ENCODE measurements at places on chromosomes 12 and 14. TPM values are rescaled to one million over a fixed set of nuclear protein-coding genes. Genes with fewer than 3 reads are reported as not detected.
A peak's percentile ranks its signal among the peaks of the same experiment; 100 is the strongest.

- no peak for DNase-seq
Measured at GRCh38 chr12:12628013-12628412, 16.3 kb downstream of the CREBL2 start.

DNA sequence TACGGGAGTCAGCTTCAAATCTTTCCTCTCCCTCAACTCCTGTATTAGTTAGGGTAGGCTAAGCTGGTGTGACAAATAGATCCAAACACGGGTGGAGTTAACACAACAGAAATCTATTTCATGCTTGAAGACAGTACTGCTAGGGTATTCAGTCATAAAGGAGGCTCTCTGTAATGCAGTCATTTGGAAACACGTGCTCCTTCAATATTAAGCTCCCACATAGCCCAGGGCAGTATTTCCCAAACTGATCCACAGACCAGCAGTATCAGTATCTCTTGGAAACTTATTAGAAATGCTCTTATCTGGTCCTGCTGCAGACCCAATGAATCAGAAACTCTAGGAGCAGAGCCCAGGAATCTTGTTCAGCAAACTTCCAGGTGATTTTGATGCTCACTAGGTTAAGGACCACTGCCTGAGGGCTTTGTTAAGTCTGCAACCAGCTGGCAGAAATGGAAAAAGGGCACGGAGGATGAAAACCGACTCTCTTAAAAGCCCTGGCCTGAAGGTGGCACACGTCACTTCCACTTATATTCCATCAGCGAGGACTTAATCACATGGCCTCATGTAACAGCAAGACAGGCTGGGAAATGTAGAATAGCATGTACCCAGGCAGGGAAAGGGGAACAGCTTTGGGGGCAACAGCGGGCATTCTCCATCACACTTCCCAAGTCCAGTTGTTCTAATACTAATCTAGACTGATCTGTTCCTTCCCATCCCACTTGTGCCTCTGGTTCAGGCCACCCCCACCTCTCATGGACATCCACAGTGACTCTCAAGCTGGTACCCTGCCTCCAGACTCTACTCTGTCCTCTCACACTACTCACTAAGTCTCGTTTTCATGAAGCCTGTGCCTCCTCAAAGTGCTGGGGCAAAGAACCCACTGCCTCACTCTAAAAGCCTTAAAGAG is 38.2 kb upstream of the RIC8B start:
- DNase-seq, result no peak

DNA sequence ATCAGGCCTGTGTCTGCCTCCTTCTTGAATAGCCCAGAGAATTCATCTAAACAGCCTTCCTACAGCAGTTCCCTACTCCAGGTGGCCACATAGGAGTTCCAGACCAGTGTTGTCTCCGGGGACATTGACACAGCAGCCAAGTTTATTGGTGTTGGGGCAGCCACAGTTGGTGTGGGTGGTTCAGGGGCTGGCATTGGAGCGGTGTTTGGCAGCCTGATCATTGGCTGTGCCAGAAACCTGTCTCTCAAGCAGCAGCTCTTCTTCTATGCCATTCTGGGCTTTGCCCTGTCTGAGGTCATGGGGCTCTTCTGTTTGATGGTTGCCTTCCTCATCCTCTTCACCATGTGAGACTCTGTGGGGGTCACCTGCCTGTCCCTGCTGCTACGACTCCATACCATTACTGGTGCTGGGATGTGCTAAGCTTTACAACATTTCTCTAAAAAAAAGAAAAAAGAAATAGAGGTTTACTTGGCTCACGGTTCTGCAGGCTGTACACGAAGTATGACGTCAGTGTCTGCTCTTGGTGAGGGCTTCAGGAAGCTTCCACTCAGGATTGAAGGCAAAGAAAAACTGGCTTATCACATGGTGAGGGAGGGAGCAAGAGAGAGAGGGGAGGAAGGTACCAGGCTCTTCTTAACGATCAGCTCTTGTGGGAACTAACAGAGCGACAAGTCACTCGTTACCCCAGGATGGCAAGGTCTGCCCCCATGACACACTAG is 57.5 kb downstream of the CHST11 start:
- no peak for DNase-seq

DNA sequence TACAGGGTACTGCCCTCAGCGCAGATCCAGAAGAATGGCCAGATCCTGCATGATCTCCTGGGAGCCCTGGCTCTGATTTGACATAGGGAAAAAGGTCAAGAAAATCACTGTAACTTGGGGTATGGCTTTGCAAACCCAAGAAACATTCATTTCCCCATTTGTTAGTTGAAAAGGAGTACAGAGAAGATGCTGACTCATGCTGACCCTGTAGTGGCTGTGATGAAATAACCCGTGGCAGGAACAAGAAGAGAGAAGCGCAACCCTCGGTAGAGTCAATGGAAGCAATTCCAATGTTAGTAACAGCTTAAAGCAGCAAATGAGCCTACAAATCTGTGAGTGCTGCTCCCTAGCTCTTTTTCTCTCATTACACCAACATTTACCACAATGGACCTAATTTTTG is 281.6 kb upstream of the NPAS3 start:
- peak; percentile 34 for DNase-seq

Gene IL31
- total RNA-seq, result not detected

Gene RNASE1
- 227 TPM for total RNA-seq

Gene BHLHE41
- total RNA-seq, result 7.9 TPM

GRCh38 chr14:90669731-90670130 is 146.5 kb downstream of the TTC7B start:
- DNase-seq, result no peak

Gene GPR84
- 2.9 TPM for total RNA-seq

Gene SRRM4
- 0.96 TPM for total RNA-seq

GRCh38 chr14:75176142-75176820 is at the start of gene TMED10:
Gene TMED10 (minus strand): TSS chr14:75176612. CDS start chr14:75176579, 33 bp downstream.
- DNase-seq, result peak; percentile 96

Gene KRT71
- not detected for total RNA-seq

- DNase-seq, result no peak
Measured at GRCh38 chr14:95696741-95697140, 10.5 kb downstream of the TCL1B start.

Gene RIN3
- 15.2 TPM for total RNA-seq

- no peak for DNase-seq
Measured at GRCh38 chr12:59344224-59344623, 251.6 kb upstream of the SLC16A7 start.

DNA sequence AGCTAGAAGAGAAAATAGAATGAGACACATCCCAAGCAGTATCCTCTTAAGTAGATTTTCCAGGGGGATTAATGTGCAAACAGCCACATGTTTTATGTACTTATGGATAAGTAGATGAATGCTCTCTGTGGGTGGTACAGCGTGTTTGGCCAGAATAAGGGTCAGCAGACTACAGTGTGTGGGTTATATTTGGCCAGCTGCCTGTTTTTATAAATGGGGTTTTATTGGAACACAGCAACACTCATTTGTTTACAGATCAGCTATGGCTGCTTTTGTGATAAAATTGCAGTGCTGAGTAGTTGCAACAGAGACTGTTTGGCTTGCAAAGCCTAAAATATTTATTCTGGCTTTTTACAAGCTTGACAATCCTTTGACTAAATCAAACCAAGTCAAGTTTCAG is 780.2 kb upstream of the SEL1L start:
- peak; percentile 46 for DNase-seq

- no peak for DNase-seq
Measured at GRCh38 chr12:58097741-58098140, 156.4 kb downstream of the ATP23 start.

Gene BLOC1S1
- total RNA-seq, result 67.4 TPM

Gene NR4A1
- total RNA-seq, result 26.5 TPM

Gene FLRT2
- 59.2 TPM for total RNA-seq

DNA sequence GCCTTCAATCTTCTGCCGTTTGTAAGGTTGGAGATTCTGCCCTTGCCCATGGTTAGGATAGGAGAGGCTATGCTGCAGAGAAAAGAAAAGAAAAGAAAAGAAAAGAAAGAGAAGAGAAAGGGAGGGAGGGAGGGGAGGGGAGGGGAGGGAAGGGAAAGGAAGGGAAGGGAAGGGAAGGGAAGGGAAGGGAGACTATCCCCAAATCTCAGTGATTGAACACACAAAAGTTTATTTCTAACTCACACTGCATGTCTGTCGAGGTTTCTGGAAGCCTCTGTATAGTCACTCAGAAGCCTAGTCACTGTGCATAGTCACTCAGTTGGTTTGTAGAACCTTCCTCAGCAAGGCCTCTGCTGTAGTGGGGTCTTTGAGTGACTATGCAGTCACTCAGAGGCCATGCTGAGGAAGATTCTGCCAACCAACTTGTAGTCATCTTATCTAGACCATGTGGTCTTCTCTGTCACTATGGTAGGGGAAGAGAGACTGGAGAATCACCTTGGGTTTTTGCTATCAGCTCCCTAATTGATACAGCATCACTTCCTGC is 52.3 kb upstream of the ABCC9 start:
- no peak for DNase-seq
